NCI-H1092 treated with DMSO at 0.1 percent for 48 hours (cell line): ENCODE measurements at places on chromosomes 5 and 9.

DNA sequence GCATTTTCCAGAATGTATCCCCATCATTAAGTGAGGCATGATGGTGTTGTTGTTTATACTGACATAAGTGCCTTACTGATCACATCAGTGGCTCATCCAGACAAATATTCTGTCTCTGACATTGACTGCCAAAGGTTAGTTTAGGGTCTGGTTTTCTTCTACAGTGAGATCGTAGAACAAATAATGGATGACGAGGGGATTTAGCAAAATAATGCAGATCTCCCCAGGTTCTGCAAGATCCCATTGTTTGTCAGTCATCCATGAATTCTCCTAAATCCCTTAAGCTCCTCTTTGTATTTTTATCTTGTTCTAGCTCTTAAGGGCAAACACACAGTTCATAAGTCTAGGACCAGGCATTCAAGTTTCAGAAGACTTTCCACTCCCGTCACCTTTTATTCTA is 93.1 kb upstream of the DHFR start:
- no peak for DNase-seq

- no peak for DNase-seq
These were observed 556.0 kb downstream of the EBF1 start for GRCh38 chr5:158543539-158544387.

DNA sequence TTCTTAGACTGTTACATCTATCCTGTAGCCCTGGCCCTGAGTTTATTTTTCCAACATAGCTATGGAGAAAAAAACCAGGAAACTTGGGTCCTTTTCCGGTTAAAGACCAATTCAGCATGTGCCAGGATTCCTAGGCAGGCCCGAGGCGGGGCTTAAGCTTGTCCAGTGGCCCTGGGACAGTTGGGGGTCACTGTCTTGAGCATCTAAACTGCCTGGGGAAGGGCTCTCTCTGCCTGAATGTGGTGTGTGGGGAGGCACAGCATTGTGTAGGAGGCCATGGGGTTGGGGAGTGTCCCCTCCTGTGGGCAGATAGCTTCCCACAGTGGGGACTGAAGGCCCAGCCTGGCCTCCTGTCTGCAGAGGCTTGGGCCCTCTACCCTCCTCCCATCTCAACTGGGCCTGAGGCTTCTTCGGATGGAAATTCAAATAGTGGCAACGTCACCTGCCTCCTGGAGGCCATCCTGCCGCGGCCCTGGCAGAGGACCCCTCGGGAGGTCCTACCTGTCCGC is 88.8 kb downstream of the PHF2 start:
- DNase-seq, result no peak

DNA sequence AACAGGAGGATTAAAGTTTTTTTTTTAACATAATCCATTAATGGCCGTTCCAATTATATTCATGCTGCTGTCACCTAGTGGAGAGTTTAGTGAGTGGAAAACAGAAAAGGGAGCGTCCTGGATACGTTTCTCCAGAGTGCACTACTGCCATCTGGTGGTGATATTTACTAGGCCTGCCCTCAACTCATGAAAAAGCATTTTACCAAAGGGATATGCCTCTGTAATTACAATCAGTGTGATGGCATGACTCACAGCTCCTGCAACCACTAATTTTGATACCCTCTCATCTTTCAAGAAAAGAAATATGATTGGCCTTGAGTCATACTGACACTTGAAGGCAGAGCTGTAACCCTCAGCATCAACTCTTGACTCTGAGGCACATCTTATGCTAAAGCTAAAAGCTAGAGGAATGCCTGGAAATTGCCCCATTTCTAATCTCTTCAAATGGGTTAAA is 20.1 kb downstream of the MINAR2 start:
- peak; percentile 60 for DNase-seq

DNA sequence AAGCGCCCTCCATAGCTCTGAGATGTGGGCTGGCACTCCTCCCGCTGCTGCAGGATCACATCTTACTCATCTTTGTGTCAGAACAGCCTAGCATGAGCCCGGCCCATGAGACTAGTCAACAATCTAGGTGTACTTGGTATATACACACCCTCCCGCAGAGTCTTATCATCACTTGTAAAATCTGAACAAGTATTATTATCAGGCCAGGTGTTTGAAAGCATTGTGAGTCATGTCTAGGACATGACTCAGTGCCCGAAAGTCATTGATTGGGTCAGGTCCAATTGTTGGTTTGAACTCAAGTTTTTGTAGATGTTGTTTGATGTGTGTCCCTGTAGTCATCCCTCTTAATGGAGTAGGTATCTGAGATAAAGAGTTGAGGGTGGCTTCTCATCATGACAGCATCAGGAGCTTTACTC is 108.7 kb downstream of the CFAP90 start:
- no peak for DNase-seq

GRCh38 chr5:171999877-172000276 is 6.6 kb downstream of the FBXW11 start:
- DNase-seq, result no peak

GRCh38 chr5:56900858-56901578 is 8.4 kb upstream of the SETD9 start:
- peak; percentile 16 for DNase-seq

- no peak for DNase-seq
These were observed 111.8 kb upstream of the ACTBL2 start for GRCh38 chr5:57594436-57594835.

DNA sequence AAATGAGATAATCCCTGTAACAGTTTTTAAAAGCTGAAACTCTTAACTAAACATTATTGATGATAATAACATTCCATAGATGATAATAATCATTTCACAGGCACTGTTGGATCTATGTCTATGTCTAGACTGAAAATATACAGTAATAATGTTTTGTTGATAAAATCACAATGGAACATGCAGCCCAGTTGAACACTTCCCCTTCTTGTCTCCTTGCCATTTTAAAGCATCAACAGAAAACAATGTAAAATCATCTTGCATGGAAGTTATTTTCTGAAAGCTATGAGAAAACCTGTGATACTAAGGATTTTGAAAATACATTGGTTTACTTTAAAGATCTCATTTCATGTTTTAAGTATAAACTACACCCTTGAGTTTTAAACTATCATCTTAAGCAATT is 1.9 kb downstream of the GAPT start:
- DNase-seq, result no peak

GRCh38 chr5:82851471-82851870 is 225.7 kb downstream of the TMEM167A start:
- no peak for DNase-seq

DNA sequence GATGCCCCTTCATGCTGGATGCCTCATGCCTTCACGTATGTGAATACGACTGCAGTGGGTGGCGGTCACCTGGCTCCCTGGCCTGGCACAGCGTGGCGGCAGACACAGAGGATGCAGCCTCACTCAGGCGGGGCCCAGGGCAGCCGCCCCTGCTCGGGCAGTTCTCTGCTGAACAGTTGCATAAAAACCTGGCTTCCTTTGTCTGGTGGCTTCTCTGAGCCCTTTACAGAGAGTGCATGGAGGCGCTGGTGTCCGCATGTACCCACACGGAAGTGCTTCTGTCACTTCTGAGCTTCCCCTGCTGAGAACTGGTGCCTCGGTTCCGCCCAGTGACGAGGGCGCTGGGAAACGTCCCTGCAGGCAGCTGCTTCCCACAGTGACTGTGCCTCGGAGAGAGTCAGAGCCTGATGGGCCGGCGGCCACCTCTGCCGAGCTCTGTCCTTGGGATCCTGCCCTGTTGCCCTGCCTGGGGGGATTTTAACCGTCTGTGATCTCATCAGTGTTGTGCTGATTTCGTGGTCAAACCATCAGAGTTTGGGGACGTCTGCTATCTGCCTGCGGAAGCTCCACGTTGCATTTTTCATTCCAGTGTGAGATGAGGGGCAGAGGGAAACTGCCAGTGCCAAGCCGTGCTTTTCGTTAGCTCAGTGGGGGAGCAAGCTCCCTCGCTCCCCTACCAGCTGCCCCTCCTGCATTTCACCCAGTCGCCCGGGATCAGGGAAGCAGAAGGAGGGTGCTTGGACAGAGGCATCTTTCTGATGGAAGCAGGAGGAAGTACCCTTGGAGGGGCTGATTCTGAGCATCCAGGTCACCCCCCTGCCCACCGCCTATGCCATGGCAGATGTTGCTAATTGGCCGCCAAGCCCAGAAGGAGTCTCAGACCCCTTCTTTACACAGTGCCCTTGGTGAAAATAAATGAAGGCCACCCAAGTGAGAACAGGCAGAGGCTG is 153.0 kb upstream of the COL5A1 start:
- DNase-seq, result peak; percentile 2

- no peak for DNase-seq
These were observed at the start of gene IL3 for GRCh38 chr5:132060501-132061161. IL3 (plus strand) TSS chr5:132060655; CDS start chr5:132060707, 52 bp downstream.

DNA sequence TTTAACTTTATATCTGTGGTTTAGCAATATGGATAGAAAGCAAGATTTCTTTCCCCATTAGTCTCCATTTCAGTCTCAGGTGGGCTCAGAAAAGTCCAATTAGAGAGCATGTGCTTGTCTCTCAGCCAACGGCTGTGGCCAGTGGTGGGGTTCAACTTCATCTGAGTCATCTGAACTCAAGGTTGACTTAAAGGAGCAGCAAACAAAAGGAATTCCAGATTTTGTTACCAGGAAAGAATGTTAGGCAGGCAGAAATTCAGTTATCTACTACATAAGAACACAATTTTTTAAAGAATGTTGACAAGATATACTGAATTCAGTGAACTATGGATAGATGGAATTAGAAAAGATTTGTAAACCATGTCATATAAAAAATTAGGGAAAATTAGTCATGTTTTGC is 784.1 kb downstream of the MAT2B start:
- no peak for DNase-seq

DNA sequence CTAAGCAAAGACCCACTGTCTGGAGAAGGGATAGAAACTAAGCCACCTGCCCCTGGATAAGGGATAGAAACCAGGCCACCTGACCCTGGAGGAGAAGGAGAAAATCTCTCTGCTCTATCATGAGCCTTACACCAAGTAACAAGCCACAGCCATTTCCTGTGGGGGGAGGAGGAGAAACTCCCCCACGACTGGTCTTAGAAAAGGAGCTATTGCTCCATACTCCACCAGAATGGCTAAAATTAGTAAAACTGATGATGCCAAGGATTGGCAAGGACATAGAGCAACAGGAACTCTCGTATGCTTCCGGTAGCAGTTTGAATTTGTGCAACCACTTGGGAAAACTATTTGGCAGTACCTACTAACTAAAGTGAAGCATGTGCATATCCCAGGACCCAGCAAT is 70.8 kb downstream of the ACTL7B start:
- no peak for DNase-seq

DNA sequence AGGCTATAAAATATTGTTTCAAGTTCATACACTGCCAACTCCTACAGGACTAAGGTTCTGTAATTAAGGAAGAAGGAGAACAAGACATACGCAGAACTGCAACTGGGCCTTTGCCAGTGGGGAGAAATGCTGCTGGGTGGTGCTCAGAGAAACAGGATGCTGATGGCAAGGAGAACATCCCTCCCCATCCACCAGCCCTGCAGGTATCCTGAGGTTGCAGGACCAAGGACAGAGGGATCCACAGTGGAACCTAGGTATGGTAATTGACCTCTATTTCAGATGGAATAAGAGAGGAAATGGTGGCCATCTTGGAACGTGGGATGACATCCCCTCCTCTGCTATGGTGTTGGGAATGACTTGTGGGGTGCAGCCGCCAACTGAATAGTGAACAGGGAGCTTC is 206.3 kb upstream of the S1PR3 start:
- no peak for DNase-seq

DNA sequence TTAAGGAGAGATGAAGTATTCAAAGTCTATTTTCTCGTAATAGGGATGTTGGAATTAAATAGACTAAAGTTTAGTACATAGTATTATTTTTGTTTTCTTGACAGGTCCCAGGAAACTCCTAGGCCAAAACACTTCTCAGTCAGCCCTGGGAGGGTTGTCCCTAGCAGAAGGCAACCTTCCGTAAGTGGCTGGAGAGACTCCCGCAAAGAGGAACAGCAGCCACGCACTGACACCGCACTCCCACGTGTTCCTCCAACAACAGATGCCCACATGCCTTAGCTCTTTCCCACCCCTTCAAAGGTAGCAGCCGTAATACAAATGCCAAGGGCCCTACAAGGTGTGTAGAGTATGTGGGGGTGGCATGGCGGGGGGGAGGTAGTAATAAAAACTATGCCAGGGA is 28.4 kb downstream of the PCDHGC5 start:
- no peak for DNase-seq

DNA sequence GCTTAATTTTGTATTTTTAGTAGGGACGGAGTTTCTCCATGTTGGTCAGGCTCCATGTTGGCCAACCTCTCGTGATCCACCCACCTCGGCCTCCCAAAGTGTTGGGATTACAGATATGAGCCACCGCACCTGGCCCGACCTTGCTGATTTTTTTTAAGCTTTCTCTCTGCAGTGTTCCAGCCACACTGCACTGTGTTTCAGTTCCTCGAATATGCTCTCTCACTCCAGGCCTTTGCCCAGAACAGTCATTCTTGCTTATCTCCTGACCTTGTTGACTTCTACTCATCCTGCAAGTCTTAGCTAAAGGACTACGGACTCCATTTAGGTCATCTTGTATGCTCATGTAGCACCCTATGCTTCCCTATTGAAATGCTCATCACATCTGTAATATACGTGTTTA is 3.3 kb downstream of the SNAPC3 start:
- no peak for DNase-seq

DNA sequence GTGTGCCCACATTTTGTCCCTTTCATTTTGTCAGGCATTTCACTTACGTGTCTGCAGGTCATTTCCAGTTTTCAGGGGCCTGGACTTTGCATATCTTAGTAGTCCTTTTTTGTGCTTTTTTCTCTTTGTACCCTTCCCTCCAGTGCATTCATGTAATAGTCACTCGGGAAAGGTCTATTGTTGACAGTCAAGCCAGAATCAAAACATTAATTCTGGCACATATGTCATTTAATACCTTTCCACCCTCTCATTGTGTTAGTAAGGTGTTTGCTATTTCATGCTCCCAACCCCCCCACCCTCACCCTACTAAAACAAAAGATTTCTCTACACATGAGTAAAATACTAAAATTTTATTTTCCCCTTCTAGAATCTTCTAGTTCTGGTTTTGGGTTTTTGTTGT is 42.7 kb downstream of the UGCG start:
- no peak for DNase-seq
